ENCODE measurements at places on chromosomes 4 and X. TPM values are rescaled to one million over a fixed set of nuclear protein-coding genes. Genes with fewer than 3 reads are reported as not detected.
A peak's percentile ranks its signal among the peaks of the same experiment; 100 is the strongest.

GRCh38 chrX:16765594-16765993 lies 20.7 kb upstream of the TXLNG start:
- no peak for DNase-seq

GRCh38 chrX:49270249-49270921 lies 792 bp downstream of the PPP1R3F start:
- no peak for DNase-seq

DNA sequence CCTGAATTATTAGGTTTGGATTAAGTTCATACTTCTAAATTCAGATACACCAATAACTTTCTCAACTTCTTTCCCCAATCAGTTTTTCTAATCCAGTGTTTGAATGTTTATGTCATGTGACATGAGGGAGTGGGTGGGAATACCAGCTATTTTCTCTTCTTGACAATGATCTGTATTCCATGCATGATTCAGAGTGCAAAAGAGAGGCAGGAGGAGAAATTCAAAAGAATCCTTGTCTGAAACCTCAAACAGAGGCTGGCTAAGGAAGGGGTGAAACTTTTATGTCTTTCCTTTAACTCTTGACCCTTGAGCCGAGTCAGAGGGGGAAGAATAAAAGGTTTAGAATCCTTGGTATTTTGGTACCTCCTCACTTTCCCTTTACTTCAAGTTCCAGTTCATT lies 544.7 kb downstream of the SPRY1 start:
- no peak for DNase-seq

- peak; percentile 53 for DNase-seq
Observed at GRCh38 chr4:8840816-8841455, 30.7 kb downstream of the HMX1 start.

GRCh38 chrX:39689376-39690104 lies 408.2 kb downstream of the BCOR start:
- DNase-seq = no peak

GRCh38 chr4:52037689-52038102 lies 403 bp downstream of the SGCB start:
- DNase-seq = no peak

DNA sequence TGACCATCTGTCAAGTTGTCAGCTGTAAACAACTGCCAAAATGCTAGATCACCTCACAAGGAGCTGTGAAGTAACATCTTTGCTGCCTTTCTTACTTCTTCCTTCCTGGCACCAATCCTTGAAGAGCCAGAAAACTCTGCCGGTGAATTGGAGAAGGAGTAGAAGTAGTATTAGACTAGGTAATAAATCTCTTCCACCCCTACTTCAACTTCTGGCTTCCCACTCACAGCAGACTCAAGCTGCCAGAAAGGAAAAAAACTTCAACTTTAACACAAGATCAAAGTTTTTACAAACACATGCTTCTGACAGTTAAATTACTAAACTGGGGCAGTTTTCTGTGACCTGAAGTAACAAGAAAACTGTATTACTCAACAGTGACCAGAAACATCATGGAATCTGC lies 164.7 kb upstream of the SLC7A11 start:
- DNase-seq = no peak

DNA sequence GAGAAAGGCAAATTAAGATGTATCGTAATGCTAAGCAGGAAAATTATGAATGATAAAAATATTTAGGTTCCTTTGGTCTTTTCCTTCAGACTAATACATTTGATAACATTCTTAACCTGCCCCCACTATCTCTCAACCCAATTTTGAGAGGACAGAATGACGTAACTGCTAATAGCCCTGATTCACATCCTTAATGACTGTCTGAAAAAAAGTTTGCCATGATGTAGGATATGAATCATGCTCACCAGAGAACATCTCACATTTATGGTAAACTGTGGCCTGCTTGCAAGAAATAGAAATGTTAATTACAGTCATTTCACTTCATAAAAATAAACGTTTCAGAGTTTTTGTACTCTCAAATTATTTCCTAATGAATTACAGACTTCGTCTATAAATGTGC lies 128.0 kb upstream of the VEGFC start:
- DNase-seq = no peak

GRCh38 chrX:40149286-40150175 lies 51.8 kb upstream of the BCOR start:
- DNase-seq = no peak

DNA sequence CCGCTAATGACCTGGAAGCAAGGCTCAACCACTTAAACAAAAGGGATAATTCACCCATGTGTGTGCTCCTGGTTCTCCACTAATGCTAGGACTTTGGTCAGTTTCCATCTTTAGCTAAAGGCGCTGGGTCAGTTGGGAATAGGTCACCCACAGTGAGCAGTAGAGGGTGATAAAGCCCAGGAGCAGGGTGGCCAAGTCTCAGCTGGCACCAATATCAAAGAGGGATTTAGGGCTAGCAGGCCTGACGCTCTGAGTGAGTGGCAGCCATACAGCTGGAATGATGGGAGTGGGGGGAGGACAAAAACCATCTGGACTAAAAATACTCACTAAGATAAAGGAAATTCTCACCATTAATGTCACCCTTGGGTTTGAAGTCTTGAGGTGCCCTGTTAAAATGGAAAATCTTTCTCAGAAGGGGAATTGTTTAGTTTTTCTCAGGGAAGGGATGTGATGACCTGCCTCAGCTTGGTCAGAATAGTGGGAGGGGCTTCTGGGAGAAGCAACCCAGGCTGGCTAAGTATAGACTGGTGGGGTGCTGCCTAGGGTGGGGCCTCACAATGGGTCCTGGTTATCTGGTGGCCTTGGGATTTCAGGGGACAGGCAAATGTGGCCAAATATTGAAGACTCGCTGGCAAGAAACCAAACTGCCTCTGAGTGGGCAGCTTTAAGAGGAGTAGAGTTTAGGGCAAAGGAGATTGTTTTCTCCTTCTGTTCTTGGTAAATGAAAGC lies 47.1 kb downstream of the TSC22D3 start:
- DNase-seq = no peak

- no peak for DNase-seq
Observed at GRCh38 chrX:31747411-31747810, 675.6 kb upstream of the FTHL17 start.

DNA sequence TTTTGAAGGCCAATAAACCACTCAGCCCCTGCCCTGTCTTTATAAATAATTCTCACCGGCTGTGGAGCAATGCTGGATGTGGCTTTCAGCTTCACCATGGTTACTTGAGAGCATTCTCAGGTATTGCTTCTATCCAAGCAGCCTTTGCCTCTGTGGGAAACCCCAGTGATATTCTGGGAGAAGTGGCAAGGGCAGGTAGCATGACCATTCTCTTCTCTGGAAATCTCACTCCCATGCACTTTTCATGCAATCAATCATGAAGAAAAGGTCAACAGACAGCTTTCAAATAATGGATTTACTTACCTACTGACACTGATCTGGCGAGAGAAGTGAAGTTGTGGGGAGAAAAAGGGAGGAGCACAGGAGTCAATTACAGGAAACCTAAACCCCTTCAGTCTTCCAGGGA lies 49.5 kb downstream of the UNC5C start:
- no peak for DNase-seq

- DNase-seq = no peak
Observed at GRCh38 chrX:7223271-7223670, 75.3 kb upstream of the PUDP start.

DNA sequence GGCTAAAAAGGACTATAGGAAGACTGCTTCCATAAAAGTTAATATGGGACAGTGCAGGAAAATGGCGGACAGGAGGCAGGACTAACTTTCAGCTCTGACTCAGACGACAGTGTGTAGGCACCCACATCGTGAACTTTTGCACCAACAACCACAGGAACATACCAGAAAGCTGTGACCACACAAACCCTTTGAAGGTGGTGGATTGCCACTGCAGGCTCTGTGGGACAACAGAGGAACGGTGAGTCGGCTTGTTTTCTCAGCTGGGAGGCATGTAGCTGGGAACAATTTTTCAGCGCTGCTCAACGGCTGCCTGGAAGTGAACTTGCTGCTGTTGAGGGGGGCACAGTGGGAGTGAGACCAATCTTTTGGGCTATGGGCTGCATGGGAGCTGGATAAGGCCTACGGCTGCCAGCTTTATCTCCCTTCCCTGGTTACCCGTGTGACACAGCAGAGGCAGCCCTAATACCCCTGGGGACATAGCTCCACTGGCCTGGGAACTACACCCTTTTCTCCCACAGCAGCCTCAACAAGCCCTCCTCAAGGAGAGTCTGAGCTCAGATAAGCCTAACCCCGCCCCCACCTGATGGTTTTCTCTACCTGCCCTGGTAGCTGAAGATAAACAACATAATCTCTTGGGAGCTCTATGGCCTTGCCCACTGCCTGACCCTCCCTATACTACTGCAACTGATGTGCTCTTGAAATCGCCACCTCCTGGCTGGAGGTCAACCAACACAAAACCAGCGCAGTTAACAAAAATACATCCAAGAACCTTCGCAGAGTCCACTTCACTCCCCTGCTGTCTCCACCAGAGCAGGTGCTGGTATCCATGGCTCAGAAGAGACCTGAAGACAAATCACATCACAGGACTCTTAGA lies 1537.0 kb downstream of the C4orf33 start:
- DNase-seq = no peak

- DNase-seq = no peak
Observed at GRCh38 chr4:26257850-26258249, 63.0 kb upstream of the RBPJ start.

GRCh38 chrX:134537179-134537955 lies 77.4 kb downstream of the HPRT1 start:
- DNase-seq = no peak

DNA sequence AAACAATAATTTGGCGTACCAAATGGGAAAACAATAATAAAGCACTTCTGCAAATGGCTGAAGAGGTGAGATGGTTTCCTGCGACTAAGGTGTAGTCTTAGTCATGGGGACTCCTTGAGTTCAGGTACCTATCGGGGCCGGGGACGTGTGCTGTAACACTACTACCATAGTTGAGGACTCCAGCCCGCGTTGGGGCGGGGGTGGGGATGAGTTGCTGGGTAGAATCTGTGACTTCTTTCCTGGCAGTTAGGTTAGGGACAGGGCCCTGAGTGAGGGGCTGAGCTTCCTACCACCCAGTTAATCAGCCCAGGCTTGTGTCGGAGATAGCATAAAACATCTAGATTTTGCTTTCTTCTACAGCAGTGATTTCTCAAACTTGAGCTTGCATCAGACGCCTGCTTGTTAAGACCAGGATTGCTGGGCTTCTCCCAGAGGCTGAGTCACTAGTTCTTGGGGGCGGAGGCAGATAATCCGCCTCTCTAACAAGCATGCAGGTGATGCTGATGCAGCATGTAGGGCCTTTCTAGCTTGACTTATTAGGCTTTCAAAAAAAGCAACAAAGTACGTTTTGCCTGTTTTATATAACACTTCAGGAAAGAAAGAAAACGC lies 30.2 kb downstream of the RBBP7 start:
- DNase-seq = no peak

- no peak for DNase-seq
Observed at GRCh38 chr4:150217192-150217591, 138.9 kb downstream of the DCLK2 start.

Gene MFAP3L
- total RNA-seq = 3.6 TPM

Gene CFAP47
- not detected for total RNA-seq

Gene ELF2
- total RNA-seq = 43.2 TPM

Gene CENPVL1
- not detected for total RNA-seq

Gene SPANXN3
- not detected for total RNA-seq

Gene ERAS
- total RNA-seq = not detected

Gene RASSF6
- total RNA-seq = not detected

Gene STK26
- total RNA-seq = 2.1 TPM

Gene DCAF12L1
- total RNA-seq = not detected

Gene CT47C1
- total RNA-seq = not detected

Measured in mesenteric fat pad (tissue), 1 donor.